ENCODE measurements at places on chromosomes 4 and X.

DNA sequence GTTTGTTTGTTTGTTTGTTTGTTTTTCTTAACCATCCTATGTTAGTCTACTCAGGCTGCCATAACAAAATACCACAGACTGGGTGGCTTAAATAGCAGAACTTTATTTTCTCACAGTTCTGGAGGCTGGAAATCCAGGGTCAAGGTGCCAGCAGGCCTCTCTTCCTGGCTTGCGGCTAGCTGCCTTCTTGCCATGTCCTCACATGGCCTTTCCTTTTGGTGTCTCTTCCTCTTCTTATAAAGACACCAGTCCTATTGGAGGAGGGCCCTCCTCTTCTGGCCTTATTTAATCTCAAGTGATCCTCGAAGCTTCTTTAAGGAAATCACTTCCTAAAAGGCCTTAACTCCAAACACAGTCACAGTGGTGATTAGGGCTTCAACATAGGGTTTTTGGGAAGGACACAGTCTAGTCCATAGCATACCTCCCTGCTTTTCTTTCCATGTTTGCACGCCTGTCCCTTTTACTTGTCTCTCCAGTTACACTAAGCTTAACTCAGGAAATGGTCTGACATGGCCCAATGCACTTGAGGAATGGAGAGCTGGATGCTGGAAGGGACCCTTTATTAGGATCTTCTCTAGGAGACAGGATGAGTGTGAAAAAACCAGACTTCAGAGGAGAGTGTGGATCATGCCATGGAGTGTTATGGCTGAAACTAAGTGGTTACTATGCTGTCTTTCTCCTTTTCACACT lies 36.0 kb upstream of the MGST2 start:
- H3K36me3 ChIP-seq: no peaks in the 10 kb centered on the region
- H3K27me3 ChIP-seq: no peaks in the 10 kb centered on the region
- DNase-seq: no peak
- no peak overlapping the region for H3K4me3 ChIP-seq
- no peaks in the 10 kb centered on the region for H3K4me1 ChIP-seq

DNA sequence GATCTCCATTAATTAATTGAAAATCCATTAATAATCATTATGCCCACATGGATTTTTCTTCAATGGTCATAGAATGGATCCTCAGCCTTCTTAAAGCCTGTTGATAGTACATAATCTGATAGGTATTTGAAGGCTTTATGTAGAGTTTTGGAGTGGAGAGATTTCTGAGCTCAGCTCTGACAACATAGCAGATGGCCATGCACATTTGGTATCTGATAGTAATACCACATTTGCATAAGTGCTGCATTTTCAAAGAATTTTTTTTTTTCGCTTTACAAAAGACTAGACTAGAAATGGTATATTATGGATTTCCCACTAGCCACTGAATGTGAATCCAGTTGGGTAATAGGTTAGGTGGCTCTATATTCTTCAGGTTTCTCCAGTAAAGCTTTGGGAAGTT lies 440.6 kb downstream of the FGF13 start:
- H3K27me3 ChIP-seq: no peaks in the 10 kb centered on the region
- no peak overlapping the region for H3K27ac ChIP-seq
- H3K4me1 ChIP-seq: no peaks in the 10 kb centered on the region
- H3K4me3 ChIP-seq: no peak overlapping the region
- H3K36me3 ChIP-seq: no peaks in the 10 kb centered on the region
- no peak for DNase-seq

GRCh38 chr4:37641886-37642849 lies 44.0 kb downstream of the RELL1 start:
- H3K4me1 ChIP-seq: peaks cover 10% of the 10 kb centered on the region
- no peaks in the 10 kb centered on the region for H3K27me3 ChIP-seq
- H3K4me3 ChIP-seq: no peak overlapping the region
- no peak for DNase-seq
- H3K36me3 ChIP-seq: peaks cover 20% of the 10 kb centered on the region
- no peak overlapping the region for H3K27ac ChIP-seq

- H3K36me3 ChIP-seq: no peaks in the 10 kb centered on the region
- H3K27me3 ChIP-seq: peaks cover 38% of the 10 kb centered on the region
- H3K4me1 ChIP-seq: peaks cover 15% of the 10 kb centered on the region
- no peak overlapping the region for H3K27ac ChIP-seq
- no peak overlapping the region for H3K4me3 ChIP-seq
- no peak for DNase-seq
These were observed 4.6 kb downstream of the DUSP9 start for GRCh38 chrX:153651540-153652079.

DNA sequence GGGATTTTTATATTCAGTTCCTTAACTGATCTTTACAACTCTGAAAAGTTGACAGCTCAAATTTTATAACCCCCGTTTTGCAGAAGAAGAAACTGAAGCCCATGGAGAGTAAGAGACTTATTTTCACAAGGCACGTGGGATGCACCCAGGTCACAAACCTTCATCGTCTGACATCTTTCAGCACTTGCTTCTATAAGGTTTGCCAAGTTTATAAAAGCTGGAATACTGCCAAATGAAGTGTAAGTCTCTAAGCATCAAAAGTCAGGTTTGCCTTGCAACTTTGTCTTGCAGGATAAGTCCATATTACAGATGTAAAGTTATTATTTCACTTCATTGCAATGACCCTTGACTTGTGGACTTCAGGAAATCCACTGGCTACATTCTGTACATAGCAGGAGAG lies 6.3 kb upstream of the KCNIP4 start:
- no peaks in the 10 kb centered on the region for H3K27me3 ChIP-seq
- H3K27ac ChIP-seq: no peak overlapping the region
- no peaks in the 10 kb centered on the region for H3K4me1 ChIP-seq
- H3K4me3 ChIP-seq: no peak overlapping the region
- no peak for DNase-seq
- H3K36me3 ChIP-seq: no peaks in the 10 kb centered on the region

- H3K36me3 ChIP-seq: no peaks in the 10 kb centered on the region
- no peak overlapping the region for H3K27ac ChIP-seq
- H3K4me3 ChIP-seq: no peak overlapping the region
- no peak for DNase-seq
- H3K4me1 ChIP-seq: no peaks in the 10 kb centered on the region
These were observed 1184.4 kb downstream of the RPA4 start for GRCh38 chrX:98068024-98068580.

DNA sequence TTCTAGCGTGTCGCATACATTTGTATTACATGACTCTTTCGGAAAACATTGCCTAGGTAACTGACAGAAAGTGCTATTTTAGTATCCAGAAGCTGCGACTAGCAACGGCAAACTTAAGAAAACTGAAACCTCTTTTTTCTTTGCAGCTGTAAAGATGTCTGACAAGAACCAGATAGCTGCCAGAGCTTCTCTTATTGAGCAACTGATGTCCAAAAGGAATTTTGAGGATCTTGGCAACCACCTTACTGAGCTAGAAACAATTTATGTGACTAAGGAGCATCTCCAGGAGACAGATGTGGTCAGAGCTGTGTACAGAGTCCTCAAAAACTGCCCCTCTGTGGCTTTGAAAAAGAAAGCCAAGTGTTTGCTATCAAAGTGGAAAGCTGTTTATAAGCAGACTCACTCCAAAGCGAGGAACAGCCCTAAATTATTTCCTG lies 9.4 kb downstream of the TCEANC start:
- peaks cover 21% of the 10 kb centered on the region for H3K36me3 ChIP-seq
- H3K4me3 ChIP-seq: peak overlapping the region; percentile 35
- peak overlapping the region; percentile 77 for H3K27ac ChIP-seq
- no peaks in the 10 kb centered on the region for H3K27me3 ChIP-seq
- H3K4me1 ChIP-seq: peaks cover 6% of the 10 kb centered on the region

Data from esophagus muscularis mucosa (tissue), 4 donors.